Activated CD8-positive, alpha-beta memory T cell treated with anti-CD3 and anti-CD28 coated beads for 1 hour (primary cell): ENCODE measurements at places on chromosomes 3 and 15.

DNA sequence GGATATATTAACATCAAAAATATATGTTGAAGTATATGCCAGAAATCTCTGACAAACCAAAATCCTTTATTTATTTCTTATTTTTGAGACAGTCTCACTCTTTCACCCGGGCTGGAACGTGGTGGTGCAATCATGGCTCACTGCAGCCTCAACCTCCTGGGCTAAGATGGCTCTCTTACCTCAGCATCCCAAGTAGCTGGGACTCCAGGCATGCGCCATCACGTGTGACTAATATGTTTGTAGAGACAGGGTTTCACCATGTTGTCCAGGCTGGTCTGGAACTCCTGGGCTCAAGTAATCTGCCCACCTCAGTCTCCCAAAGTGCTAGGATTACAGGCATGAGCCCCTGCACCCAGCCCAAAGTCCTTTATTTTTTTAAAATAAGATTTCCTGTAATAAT, 11.9 kb downstream of the FAIM start:
- DNase-seq: no peak

GRCh38 chr3:177474652-177475355, 277.5 kb upstream of the TBL1XR1 start:
- no peak for DNase-seq

- DNase-seq: no peak
Measured at GRCh38 chr15:22850055-22850454, 11.6 kb downstream of the NIPA2 start.

DNA sequence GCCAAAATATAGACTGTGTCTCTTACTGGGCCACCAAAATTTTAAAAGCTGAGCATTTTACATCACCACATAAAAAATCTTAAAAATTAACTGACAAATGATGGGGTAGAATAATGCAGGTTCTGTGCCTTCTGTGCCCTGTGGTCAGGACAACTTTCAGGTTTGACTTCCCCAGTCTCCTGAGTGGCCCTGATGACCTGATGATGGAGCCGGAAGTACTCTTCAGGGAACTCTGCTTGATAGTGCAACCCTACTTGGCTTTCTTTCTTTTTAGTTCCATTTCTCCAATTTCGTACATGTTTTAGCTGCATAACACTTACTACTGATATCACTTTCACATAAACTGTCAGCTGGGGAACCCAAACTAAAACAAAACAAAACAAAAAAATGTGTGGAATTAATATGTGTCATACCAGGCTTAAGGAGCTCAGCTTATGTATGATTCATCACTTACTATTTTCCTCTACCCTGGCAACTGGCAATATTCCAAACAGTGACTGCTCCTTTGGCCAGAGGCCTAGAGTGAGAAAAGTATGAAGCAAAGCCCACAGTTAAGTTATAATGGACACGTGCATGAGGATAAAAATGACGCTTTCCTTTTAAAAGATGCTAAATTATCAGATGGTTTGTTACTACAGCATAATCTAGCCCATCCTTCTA, 194.3 kb downstream of the BCHE start:
- no peak for DNase-seq

GRCh38 chr3:184559336-184559735, 2.2 kb upstream of the EPHB3 start:
- no peak for DNase-seq

DNA sequence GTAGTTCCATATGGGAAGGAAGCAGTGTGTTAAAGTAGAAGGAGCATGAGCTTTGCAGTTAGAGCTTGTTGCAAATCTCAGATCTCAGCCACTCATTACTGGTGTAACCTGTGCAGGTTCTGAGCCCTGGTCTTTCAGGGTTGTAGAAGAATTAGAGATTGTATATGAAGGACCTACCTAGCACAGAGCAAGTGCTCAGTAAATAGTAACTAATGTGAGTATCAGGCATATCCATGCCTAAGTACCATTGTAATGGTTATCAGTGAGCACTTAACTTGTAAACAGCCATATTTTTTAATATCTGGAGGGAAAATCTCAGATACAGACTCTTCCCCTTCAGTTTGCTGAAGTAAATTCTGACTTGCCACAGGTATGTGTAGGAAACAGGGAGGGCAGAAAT, 59.3 kb downstream of the MAP6D1 start:
- no peak for DNase-seq

- DNase-seq: no peak
Measured at GRCh38 chr3:64801856-64802255, 114.1 kb upstream of the ADAMTS9 start.

- DNase-seq: no peak
Measured at GRCh38 chr3:37620071-37620635, 241.5 kb upstream of the CTDSPL start.
